ENCODE measurements at places on chromosomes 1 and 21.

DNA sequence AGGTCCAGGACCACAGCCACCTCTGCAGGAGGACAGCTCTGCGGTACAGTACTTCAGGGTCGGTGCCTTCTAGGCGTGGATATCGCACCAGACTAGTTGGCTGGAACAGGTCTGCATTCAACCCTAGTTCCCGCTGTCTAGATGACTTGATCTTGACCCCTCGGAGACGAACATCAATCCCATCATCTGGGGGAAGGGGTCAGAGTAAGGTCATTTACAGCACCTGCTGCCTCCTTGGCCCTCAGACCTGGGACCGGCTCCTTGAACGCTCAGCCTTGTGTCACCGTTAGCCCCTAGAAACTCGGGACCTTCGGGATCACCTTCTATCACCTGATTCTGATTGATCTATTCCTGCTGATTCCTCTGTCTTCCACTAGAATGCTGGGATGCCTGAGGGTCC is 2.6 kb downstream of the HECTD3 start:
- no peak for DNase-seq

DNA sequence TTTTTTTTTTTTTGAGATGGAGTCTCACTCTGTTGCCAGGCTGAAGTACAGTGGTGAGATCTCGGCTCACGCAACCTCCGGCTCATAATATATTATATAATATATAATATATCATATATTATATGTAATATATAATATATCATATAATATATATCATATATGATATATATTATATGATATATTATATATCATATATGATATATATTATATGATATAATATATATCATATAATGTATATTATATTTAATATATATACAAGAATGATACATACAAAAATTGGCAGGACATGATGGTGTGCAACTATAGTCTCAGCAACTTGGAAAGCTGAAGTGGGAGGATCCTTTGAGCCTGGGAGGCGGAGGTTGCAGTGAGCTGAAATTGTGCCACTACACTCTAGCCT is 1725.5 kb downstream of the MRPL39 start:
- DNase-seq, result no peak

GRCh38 chr1:33848205-33848937 is 15.5 kb upstream of the HMGB4 start:
- DNase-seq, result peak; percentile 38

- DNase-seq, result no peak
Measured at GRCh38 chr1:62314454-62315350, 4.5 kb downstream of the KANK4 start.

DNA sequence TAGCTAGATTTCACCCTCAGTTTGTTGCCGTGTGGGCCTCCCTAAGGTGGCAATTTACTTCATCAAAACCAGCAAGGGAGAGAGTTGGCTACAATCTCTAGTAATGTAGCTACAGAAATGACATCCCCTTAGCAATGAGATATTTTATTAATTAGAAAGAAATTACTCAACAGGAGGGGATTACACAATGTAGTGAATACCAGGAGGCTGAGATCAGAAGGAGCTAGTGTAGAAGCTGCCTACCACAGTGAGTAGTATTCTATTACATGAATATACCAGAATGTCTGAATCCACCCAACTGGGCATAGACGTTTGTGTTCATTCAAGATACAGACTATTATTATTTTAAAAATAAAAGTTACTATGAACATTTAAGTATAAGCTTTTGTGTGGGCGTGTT is 868.2 kb upstream of the CXADR start:
- DNase-seq, result no peak

DNA sequence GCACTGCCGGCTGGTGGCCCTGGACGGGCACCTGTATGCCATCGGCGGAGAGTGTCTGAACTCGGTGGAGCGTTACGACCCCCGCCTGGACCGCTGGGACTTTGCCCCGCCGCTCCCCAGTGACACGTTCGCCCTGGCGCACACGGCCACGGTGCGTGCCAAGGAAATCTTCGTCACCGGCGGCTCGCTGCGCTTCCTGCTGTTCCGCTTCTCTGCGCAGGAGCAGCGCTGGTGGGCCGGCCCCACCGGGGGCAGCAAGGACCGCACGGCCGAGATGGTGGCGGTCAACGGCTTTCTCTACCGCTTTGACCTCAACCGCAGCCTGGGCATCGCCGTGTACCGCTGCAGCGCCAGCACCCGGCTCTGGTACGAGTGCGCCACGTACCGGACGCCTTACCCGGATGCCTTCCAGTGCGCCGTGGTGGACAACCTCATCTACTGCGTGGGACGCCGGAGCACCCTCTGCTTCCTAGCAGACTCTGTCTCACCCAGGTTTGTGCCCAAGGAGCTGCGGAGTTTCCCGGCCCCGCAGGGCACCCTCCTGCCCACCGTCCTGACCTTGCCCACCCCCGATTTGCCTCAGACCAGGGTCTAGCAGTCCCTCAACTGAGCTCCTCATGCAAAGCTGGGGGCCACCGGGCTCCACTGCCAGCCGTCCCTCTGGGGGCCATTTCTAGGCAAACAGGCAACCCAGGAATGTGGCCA is 2.1 kb downstream of the KLHDC7A start:
- no peak for DNase-seq

DNA sequence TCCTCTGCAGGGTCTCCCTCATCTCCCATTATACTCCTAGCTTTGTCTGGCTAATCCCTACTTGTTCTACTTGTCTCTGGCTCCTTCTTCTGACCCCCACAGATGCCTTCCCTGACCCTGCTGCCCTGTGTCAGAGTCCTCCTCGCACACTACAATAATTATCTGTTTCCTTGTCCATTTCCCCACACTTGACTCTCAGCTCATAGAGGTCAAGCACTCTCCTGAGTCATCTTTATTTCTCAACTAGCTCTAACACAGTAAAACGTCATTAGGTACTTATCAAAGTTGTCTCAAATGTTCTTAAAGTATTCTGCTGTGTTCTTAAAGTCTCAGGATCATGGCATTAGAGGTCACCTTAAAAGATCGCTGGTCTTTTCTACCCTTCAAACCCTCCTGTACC is 47.1 kb downstream of the C8A start:
- DNase-seq, result no peak

DNA sequence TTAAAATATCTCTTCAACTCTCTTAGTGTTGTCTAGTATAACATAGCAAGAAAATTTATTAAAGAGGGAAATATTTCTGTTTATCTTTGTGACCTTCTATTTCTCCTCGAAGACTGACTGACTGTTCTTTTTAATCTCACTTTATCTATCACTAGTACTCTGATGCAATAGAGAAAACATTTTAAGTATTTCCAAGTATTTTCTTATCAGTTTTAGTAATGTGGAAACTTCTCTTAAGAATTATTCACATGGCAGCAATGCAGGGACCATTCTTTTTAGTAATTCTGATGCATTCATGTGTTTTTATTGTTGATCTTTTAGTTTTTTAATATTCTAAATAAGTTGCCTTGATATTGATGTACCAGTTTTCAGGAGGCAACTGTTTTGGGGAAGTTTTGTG is 115.7 kb downstream of the NEK7 start:
- DNase-seq, result peak; percentile 37

DNA sequence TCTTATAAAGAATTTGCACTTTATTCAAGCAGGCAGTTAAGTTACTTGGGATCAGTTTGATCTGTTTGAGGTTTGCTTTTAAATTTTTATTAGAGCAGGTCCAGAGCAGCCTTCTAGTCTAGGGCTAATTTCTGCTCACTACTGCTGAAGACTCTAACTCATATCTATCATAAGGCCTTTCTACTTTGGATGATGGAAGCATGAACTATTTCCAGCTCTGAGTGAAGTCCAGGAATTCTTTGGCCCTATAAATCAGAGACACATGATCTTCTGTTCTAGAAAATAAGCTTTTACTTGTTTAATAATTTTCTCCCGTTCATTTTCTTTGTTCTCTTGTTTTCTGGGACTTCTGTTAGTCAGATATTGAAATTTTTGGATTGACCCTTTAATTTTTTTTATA is 14.7 kb downstream of the NIBAN1 start:
- DNase-seq, result no peak

GRCh38 chr1:178733972-178734371 is 8.9 kb downstream of the RALGPS2 start:
- DNase-seq, result no peak

DNA sequence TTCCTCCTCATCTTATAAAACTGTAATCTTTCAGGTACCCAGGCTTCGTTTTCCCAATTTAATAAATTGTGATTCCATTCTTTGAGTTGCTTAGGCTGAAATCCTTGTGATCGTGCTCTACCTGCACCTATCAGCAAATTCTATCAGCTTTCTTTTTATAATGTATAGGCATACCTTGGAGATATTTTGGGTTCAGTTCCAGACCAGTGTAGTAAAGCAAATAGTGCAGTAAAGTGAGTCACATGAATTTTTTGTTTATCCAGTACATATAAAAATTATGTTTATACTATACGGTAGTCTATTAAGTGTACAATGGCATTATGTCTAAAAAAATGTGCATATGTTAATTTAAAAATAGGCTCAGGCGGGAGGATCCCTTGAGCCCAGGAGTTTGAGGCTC is 5.5 kb downstream of the SWT1 start:
- no peak for DNase-seq

DNA sequence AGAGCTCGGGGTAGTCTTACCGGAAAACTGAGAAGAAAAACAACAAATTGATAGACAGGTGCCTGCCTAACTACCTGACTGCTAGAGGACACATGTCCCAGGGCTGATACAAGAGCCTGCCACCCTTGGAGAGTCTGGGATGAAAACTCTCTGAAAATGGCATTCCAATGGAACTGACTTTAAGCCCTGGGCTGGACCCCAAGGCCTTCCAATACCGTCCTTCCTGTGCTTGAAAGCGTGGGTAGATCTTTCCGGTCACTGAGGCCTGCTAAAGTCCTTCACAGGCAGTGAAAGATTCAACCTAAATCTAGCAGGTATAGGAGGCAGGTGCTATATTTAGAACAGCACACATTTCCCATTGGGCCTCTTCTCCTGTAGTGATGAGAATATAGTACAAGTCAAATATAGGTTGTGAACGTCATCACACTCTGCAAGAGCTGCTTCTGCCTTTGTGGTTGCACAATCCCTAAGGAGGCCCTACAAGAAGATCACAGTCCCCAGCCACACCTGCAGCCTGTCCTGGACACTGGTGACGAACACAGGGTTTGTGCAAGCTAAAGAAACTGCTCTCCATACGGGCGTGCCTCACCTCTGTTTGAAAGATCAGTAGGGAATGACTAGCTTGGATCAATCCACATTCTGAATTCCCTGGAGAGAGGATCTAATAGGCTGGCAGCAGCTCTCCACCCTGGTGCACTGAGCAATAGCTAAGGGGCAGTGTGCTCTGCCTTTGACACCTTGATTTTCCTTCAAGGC is 876 bp upstream of the CHML start:
- no peak for DNase-seq

DNA sequence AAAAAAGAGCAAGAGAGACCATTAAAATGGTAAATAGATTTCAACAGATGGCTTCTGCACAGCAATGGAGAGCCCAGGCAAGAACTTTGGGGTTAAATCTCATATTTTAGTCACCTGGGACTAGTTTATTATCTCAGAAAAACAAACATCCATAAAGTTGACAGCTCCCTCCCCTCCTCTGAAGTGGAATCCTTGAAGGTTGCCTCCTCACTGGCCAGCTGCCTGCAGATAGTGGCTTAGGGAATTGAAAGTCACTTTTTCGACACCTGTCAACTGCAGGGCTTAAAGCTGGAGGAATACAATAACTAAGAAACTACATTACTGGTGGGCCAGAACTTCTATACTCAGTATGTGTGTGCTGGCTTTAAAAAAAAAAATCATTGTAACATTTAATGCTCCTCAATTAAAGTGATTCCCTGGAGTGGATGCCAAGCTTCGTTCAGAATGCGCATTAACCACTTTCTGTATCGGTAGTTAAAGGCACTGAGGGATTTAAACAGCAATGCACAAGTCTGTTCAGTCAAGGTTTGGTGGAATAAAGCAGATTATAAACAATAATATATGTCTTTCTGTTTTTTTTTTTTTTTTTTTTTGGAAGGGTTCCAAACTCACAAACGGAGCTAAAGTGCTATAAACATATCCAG is 52.5 kb downstream of the LHX4 start:
- no peak for DNase-seq

- DNase-seq, result no peak
Measured at GRCh38 chr1:157238585-157238984, 100.4 kb upstream of the ETV3 start.

DNA sequence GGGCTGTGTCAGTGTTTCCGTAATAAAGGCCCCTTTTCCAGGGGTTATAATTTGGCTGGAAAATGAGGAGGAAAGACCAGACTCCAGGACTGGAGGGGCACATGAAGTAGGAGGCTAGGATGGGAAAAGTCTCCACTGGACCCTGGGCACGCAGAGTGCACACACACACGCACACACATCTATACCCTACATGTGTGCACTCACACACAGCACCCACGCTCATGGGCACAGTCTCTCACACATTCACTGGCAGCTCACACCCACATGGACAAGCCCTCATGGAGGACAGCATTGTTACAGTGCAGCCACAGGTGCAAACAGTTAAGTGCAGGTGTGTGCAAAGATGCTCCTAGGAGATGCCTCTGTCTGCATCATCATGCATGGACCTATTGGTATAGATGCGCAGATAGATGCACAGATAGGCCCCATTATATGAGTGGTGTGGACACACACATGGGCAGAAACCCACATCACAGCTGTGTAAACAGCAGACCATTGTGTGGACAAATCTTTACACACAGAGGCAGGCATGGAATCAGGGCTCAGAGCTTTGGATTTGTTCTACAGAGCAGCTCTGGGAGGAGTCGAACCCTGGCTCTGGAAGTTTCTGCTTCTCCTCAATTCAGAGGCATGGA is 9.1 kb upstream of the RUNX3 start:
- no peak for DNase-seq

DNA sequence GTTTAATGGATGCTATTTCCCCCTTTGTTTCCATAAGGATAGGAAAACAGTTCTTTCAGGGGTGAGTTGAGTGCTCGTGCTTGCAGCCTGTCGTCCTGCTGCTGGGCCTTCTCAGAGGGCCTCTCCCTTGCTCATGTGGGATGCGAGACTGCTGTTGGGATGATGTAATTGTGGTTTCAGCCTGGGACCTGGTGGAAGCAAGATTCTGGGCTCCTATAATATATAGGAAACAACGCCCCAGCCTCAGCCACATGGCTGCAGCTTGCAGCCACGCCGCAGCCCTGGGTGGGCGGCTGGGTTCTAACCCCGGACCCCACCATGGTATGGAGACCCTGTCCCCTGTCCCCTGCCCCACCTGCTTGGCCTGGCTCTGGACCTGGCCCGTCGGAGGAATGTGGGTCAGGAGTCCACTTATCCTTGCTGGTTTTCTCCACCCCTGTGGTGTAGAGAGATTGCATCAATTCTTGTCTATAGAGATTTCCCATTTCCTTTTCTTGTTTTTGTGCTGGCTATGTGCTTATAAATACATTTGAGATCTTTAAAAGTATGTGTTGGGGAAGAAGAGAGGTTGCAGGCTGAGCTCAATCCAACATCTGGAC is 357.8 kb downstream of the SIPA1L2 start:
- DNase-seq, result peak; percentile 22

- DNase-seq, result no peak
Measured at GRCh38 chr1:87588495-87588894, 259.8 kb downstream of the LMO4 start.
